Cortex of kidney (tissue), 1 donor: ENCODE measurements at places on chromosomes 16 and 17.

DNA sequence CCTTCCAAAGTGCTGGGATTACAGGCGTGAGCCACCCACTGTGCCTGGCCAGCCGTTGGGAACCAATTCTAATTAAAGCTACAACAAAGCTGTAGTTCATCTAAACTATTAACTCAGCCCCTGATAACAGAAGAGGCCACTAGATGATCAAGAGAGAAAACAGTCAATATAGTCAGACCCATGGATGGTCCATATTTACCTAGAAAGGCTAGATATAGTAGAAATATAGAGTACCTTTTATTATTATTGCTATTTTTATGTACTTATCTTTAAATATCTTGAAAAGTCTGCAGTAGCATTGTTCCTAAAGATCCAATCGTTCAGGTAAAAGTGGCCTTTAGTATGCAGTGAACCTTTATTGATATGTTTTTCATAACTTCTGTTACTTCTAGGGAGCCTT, 43.2 kb downstream of the RNF213 start:
- no peak for DNase-seq

GRCh38 chr17:78840530-78840779, 159 bp downstream of the USP36 start:
- DNase-seq, result no peak

DNA sequence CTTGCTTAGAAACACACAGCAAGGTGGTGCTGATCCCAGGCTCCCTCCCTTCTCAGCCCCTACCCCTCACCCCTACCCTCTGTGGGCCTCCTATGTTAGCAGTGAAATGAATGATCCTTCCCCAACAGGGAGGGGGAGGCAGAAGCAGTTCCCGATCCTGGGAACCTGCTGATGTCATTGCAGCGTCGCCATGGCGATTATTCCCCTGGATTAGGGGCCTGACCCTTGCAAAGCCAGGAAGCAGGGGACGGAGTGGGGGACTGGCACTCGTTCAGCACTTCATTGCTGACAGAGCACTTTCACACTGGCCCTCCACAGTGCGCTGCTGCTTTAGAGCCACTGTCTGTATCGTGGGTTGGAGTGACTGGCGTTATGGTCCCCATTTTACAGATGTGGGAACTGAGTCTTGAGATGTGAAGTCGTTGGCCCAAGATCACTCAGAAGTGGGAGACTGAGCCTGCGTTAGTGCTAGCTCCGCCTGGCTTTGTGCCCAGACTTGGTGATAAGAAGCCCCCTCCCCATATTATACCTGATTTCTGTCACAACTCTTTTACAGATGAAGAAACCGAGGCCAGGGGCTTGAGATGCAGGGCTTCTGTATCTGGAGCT, 26.6 kb downstream of the LASP1 start:
- DNase-seq, result no peak

DNA sequence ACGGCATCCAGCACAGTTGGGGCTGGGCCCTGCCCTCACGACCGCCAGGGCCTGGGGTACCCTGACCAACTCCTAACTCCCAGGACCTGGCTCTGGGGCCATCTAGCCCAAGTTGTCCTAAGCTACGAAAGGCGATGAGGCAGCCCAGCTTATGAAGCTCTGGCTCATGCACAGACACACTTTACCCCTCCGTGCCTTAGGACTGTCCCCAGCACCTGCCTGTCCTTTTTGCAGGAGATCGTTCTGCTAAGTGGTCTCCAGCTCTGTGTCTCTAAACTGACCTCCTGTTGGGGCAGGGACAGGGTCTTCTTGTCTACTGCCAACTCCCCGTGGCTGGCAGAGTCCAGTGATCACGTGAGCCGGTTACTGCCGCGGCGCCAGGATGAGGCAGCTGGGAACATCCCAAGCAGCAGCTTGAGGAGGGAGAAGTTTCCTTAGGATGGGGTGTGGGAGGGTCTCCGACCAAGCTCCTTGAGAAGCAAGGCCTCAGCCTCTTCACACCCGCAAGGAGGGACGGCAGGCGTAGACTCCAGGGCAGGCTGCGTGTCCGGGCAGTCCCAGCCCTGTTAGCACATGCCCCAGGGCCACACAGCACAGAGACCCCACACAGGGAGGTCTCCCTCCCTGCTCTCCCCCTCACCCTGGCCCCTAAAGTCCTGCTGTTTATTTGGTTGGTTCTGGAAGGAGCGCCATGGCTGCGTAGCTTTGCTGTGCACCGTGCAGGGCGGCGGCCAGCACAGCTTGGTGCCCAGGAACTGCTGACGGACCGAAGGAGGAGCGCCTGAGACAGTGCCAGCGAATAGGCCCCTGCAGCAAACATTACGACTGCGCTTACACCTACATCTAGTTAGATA, 16.4 kb upstream of the METRNL start:
- DNase-seq, result no peak

DNA sequence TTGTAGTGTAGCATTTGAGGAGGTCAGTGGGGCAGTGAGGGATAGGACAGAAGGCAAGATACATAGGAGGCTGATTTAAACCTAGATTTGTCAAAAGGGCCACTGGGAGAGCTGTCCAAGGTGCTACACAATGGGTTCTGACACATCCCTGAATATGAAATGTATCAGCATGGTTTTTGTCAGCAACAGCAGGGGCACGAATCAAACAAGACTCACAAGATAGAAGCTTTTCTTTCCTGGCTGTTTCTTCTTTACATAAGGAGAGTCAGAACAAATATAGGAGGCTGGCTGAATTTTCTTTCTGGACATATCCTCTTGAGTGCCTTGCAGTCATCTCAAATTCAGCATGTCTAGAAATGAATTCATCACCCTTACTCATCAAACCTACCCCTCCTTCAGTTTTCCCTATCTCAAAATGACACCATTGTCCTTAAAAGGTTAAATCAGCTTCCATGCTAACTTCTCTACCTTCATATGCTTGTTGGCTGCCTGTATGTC, 130.5 kb downstream of the NPIPB5 start:
- DNase-seq, result no peak

DNA sequence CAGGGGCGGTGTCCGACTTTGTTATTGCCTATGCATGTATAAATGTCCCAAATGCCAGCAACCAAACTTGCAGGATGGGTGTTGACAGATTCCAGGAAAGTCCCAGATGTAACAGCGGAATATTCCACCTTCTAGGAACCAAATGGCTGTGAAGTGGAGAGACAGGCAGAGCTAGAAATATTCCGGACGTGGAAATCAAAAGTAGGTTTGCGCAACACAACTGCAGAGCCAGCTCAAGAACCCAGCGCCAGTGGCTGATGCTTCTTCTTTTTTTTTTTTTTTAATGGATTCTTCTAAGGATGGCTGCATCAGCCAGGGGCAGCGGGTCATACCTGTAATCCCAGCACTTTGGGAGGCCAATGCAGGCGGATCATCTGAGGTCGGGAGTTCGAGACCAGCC, 601.7 kb downstream of the MAF start:
- no peak for DNase-seq

DNA sequence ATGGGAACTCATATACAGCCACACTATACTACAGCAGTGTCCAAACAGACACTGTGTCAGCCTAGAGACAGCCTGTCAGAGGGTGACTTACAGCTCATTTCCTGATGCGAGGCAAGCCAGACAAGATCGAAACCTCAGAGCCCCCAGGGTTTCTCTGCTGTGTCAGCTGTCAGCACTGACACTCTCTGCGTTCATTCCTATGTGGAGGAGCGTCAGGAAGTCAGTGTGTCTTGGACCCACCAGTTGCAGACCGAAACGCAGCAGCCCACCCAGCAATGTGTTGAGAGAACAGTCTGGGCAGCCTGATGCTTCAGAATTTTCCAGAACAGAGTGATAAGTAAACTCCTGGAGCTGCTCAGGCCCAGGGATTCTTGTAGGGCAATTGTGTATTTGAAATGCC, 20.6 kb upstream of the MAPT start:
- DNase-seq, result no peak
